Activated CD4-positive, alpha-beta T cell treated with anti-CD3 and anti-CD28 coated beads for 36 hours (primary cell): ENCODE measurements at places on chromosomes 7 and 10. TPM values are rescaled to one million over a fixed set of nuclear protein-coding genes. Genes with fewer than 3 reads are reported as not detected.

CCDC126 gene
- 5.6 TPM for total RNA-seq

- H3K4me3 ChIP-seq: peak overlapping the region; percentile 87
- peak; percentile 65 for DNase-seq
- H3K4me1 ChIP-seq: peaks cover 13% of the 10 kb centered on the region
- peak overlapping the region; percentile 97 for H3K27ac ChIP-seq
Measured at GRCh38 chr7:149791-150636, 42.4 kb upstream of the FAM20C start.

GRCh38 chr7:11060893-11061292 is 87.2 kb downstream of the PHF14 start:
- H3K4me1 ChIP-seq: no peaks in the 10 kb centered on the region
- peaks cover 25% of the 10 kb centered on the region for H3K36me3 ChIP-seq
- H3K27ac ChIP-seq: no peak overlapping the region
- H3K27me3 ChIP-seq: no peaks in the 10 kb centered on the region
- no peak for DNase-seq

- DNase-seq: no peak
- no peak overlapping the region for H3K4me3 ChIP-seq
- H3K4me1 ChIP-seq: no peaks in the 10 kb centered on the region
- H3K36me3 ChIP-seq: no peaks in the 10 kb centered on the region
- H3K27me3 ChIP-seq: no peaks in the 10 kb centered on the region
- no peak overlapping the region for H3K27ac ChIP-seq
Measured at GRCh38 chr7:69219381-69219780, 378.9 kb upstream of the AUTS2 start.

DNA sequence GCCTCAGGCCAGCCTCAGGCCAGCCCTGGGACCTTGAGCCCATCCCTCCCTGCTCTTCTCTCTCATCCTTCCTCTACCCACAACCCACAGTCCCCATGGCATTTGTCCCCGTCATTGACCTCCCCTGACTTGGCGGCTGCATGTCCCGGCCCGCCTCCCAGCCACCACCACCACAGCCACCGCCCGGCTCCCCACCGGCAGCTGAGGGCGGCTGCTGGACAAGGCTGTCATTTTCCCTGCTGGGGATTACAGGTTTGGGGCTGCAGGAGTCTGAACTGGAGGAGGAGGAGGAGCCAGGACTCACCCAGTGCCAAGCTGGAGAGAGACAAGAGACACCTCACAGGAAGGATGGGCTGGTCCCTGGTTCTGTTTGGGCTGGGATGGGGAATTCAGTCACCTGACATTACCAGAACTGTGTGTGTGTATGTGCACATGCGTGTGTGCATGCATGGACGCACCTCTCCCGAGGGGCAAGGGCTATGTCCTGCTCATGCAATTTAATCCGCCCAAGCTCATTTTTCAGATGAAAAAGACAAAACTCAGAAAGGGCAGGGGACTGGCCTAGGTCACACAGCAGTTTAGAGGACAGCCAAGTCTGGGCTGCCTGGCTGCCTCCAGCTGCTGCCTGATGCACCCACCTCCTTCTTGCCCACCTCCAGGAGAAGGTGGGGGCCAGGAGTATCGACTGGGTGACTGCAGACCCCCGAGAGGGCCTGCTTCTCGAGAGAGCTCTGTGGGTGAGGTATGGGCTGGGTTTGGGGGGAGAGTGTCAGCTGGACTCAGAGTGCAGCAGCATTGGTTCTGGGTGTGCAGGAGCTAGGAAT is 113.1 kb downstream of the ZMIZ1 start:
- H3K4me1 ChIP-seq: no peaks in the 10 kb centered on the region
- no peaks in the 10 kb centered on the region for H3K27me3 ChIP-seq
- no peaks in the 10 kb centered on the region for H3K36me3 ChIP-seq
- H3K27ac ChIP-seq: no peak overlapping the region

DNA sequence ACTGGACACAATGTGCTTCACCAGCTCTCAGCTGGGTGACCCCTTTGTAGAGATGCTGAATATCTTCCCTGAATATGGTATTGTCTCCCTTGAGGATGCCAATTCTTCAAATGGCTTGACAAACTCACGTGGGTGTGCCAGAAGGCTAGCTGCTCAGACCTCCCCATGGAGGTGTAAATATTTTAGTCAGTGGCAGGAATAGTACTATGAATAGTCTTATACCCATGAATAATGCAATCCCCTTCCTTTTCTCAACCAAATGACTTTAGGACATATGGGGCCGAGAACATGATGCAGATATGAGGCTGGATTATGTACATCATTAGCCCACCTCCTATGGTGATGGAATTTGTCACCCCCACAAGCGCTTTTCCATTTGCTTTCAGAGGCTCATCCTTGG is 401.8 kb downstream of the ADRA2A start:
- no peak overlapping the region for H3K4me3 ChIP-seq
- no peak for DNase-seq
- H3K27ac ChIP-seq: no peak overlapping the region
- H3K27me3 ChIP-seq: peaks cover 2% of the 10 kb centered on the region

TRIM50 gene
- not detected for total RNA-seq

DNA sequence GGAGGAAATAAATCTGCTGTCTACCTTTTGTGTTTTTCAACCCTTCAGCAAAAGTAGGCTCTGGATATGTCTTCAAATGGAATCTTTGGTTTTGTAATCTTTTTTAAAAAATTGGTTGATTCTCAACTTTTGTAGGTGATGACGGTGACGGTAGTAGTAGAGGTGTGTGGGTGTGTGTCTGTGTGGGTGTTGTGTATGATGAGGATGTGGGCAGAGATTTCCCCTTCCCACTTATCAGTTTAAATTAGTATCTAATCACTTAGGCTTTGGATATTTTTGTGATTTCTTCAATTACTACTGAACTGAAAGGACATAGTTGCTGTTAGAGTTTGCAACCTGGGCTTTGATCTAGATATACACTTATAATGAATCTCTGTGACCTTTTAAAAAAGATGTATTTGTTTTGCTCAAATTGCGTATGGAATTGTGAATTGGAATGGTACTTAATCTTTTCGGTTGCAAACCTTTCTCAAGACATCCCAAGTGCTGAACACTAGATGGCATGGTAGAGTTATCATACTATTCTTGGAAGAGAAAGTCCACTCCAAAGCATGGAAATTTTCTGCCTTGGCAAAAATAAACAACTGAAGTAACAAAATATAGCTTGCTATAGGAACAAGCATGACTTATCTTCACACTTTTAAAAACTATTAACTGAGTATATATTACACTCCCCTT is 51.9 kb upstream of the A1CF start:
- H3K27ac ChIP-seq: no peak overlapping the region
- no peaks in the 10 kb centered on the region for H3K4me1 ChIP-seq
- H3K27me3 ChIP-seq: peaks cover 6% of the 10 kb centered on the region

- no peak overlapping the region for H3K4me3 ChIP-seq
- H3K36me3 ChIP-seq: no peaks in the 10 kb centered on the region
- no peaks in the 10 kb centered on the region for H3K4me1 ChIP-seq
- DNase-seq: no peak
- peaks cover 6% of the 10 kb centered on the region for H3K27me3 ChIP-seq
Measured at GRCh38 chr7:103702454-103702853, 256.4 kb upstream of the SLC26A5 start.

DNA sequence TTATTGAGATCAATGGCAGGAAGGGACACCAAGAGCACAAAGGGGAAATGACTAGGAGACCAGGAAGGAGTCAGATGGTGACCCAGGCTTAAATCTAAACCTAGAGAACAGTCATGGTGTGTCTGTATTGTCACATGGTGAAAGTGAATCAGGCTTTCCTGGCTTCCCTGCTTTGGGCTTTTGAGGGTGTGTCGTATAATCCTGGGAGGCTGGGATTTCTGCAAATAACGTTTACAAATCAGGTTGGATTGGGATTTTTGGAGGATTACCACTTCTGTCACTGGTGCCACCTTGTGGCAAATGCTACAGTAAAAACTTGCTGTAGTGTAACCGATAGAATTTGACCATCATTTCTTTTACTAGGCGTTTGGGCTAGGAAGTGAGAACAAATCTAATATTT is 502.6 kb downstream of the NRG3 start:
- no peaks in the 10 kb centered on the region for H3K27me3 ChIP-seq
- DNase-seq: no peak
- no peaks in the 10 kb centered on the region for H3K36me3 ChIP-seq
- H3K27ac ChIP-seq: no peak overlapping the region
